ENCODE measurements at places on chromosomes 1 and 21.

DNA sequence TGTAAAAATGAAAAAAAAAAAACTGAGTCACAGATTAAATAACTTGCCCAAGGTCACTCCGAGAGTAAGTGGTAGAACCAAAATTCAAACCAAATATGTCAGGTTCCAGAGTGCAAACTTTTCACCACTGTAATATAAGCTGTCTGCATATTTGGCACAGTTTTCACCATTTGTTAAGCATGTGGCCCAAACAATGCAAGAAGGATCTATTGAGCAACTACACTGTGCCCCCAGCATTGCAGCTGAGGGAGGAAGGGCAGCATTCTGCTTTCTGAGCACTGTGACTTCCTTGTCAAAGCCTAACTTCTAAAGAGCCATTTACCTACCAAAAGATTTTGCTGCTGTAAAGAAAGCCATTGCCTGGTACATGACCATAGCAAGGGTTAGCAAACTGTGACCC is 133.4 kb downstream of the SYT2 start:
- DNase-seq = no peak

- peak; percentile 70 for DNase-seq
Observed at GRCh38 chr1:31937300-31938183, 626 bp downstream of the PTP4A2 start.

GRCh38 chr1:244901400-244902015 is 37.2 kb upstream of the HNRNPU start:
- no peak for DNase-seq

- no peak for DNase-seq
Observed at GRCh38 chr1:61556631-61557030, 168.3 kb downstream of the TM2D1 start.

DNA sequence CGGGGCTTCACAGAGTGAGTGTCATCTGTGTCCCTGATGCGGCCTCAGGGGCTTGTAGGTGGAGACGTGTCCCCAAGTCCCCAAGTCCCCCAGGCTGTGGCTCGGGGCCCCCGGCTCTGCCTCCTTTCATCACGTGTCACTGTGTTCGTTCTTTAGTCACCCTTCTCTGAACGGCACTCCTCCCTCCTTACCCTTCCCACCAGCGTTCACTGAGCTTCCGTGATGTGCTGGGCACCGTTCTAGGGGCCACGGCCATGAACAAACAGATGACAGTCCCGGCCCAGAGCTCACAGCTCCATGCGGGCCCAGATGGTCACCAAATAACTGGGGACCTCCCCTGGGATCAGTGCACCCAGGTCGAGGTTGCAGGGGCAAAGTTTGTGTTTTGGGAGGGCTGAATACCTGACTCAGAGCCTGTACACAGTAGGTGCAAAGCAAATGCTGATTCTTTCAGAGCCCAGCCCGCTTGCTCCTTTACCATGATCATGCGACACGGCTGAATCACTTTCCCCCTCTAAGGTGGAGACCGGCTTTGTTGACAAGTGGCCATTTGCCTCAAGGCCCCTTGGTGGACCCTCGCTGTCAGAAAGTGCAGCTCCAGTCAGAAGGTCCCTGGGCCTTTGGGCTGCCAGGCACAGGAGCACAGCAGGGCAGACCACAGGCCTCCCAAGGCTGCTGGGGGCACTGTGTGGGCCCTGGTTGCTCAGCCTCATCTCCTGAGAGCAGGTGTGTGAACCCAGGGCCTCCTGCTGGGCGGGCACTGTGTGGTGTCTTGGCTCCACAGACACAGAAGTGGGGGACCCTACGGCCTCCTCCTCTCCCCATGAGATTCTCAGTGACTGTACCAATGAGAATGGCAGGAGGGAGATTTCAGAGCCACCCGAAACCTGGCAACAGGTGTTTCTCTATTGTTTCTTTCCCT is 592.5 kb downstream of the PTPRU start:
- DNase-seq = no peak

- no peak for DNase-seq
Observed at GRCh38 chr1:98145655-98146054, 224.8 kb upstream of the DPYD start.

DNA sequence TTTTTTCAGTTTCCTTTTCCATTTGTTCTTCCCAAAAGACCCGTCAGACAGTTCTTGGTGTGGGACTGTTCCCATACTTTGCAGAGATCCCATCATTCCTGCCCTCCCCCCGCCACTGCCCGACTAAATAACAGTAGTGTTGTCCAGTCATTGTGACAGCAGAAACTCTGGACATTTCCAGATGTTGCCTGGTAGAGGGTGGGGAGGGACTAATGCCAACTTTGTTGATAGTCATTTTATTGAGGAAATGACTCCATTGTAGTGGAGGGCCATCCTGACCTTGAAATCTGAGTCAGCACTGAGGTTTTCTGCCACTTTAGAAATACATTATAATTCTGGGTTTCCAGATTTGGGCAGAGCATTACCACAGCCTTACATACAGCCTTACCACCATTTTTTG is 85.4 kb downstream of the CEP350 start:
- no peak for DNase-seq

GRCh38 chr21:37837381-37837780 is 78.9 kb downstream of the KCNJ6 start:
- DNase-seq = no peak
